K562 (cell line): ENCODE measurements at places on chromosomes 11 and 22. TPM values are rescaled to one million over a fixed set of nuclear protein-coding genes. Genes with fewer than 3 reads are reported as not detected.
A peak's percentile ranks its signal among the peaks of the same experiment; 100 is the strongest.

DNA sequence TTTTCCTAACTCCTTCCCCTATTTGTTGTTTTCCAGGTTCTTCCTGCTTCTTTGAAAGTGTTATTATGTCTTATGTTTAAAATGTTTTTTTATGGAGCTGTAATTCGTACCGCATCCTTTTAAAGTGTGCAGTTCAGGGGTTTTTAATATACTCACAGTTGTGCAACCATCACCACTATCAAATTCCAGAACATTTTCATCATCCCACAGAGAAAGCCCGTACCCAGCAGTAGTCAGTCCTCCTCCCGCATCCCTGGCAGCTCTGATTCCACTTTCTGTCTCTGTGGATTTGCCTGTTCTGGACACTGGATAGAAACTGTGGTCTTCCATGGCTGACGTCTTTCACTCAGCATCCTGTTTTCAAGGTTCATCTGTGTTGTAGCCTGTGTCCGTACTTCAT lies 73.7 kb downstream of the JAM3 start:
- H3K27ac ChIP-seq, result no peak overlapping the region
- DNase-seq, result no peak
- no peaks in the 10 kb centered on the region for H3K4me1 ChIP-seq
- H3K27me3 ChIP-seq, result no peaks in the 10 kb centered on the region; the same call in 2 of the 3 replicates
- H3K4me3 ChIP-seq, result no peak overlapping the region

- H3K27me3 ChIP-seq, result no peaks in the 10 kb centered on the region
- H3K36me3 ChIP-seq, result peaks cover 57% of the 10 kb centered on the region
- peak within 1 kb of the TSS; percentile 96 for H3K27ac ChIP-seq
Observed at GRCh38 chr11:65860278-65861164, at the start of gene MUS81. Gene MUS81 (plus strand): TSS chr11:65860433. CDS start chr11:65860754, 321 bp downstream.

DNA sequence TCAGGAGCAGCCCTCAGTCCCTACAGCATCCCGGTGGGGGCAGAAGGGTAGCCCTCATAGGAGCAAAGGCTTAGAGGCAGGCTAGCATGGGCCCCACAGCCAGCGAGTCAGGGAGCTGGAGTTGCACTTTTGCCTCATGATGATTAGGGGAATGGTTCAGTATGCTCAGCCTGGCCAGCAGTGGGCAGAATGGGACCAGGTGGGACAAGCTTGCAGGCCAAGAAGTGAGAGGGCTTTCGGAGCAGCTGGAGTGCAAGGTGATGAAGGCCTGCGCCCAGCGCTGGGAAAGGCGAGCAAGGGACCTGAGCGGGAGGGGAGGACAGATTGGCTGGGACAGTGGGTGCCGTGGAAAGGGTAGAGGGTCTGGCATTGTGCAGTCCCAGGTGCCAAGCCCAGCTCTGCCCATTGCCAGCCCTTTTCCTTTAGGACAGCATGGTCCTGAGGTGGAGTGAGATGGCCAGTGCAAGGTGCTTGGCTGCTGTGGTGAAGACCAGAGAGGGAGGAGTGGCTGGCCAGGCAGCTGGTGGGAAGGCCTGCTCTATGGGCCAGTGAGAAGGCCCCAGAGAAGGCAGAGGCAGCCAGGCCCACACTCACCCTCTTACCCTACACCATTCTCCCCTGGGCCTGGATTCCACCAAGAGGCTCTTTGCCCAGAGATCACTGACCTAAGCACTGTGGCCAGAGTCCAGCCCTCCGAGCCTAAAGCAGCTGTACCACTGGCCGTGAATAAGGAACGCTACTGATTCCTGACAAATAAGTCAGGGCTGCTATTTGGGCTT lies 47.9 kb upstream of the SUSD2 start:
- no peaks in the 10 kb centered on the region for H3K4me1 ChIP-seq
- H3K36me3 ChIP-seq, result peaks cover 67% of the 10 kb centered on the region; the same call in 1 of the 3 replicates
- H3K4me3 ChIP-seq, result no peak overlapping the region

- H3K27me3 ChIP-seq, result peaks cover 39% of the 10 kb centered on the region
- no peak overlapping the region for H3K27ac ChIP-seq
Observed at GRCh38 chr22:20212754-20213699, 55.1 kb downstream of the RTN4R start.

Gene CDKN1C
- total RNA-seq, result 21.1 and 21.9 TPM in 2 replicates

Gene MED15
- 264 and 271 TPM in 2 replicates for total RNA-seq
